NCI-H1436 treated with DMSO at 0.1 percent for 48 hours (cell line): ENCODE measurements at places on chromosomes 11 and 22.

DNA sequence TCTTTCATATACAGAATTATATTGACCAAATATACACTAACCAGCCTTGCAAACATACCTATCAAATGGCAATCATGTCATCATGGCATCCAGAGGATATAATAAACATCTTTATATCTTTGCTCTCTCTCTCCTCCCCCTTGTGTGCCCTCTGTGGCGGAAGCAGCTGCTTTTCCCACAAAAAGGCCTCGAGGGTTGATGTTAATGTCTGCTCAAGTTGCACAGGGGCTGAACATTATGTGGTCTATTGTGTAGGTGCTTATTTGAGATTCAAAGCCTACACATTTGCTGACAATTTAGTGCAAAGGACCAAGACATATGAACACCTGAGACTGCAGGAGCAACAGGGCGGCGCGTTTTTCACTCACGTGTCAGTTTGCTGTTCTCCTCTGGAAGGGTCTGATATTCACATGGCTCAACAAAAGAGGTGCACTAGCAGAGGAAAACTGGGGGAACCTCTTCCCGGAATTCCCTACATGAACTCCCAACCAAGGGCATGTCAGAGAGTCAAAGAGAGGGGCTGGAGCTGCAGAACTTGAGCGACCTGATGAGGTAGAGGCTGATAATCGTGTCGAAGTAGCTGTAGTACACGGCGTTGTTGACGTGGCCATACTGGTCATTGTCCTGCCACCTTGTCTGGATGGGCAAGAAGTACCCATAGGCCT lies 138.8 kb downstream of the RCN1 start:
- peak; percentile 60 for DNase-seq

DNA sequence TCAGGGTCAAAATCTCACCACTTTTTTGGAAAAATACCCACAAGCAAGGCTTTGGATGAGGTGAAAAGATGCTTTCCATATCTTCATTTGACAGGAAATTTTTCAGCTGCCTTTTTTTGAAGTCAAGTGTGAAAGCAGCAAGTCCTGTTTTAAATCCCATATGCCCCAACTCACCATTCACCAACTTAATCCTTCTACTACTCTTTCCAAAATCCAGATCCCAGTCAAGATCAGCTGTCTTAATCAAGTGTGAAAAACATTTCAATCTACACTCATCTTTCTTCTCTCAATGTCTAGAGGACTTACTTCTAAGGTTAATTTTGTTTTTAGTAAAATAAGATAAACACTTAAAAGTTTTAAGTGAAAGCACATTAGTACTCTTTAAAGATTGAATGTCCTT lies 128.4 kb upstream of the CEP126 start:
- DNase-seq: no peak

- DNase-seq: no peak
Measured at GRCh38 chr22:41254230-41254629, 13.5 kb upstream of the CHADL start.

GRCh38 chr11:32379719-32380118 lies 55.6 kb downstream of the WT1 start:
- DNase-seq: no peak

GRCh38 chr11:78318321-78319114 lies 99.1 kb downstream of the GAB2 start:
- DNase-seq: no peak

- no peak for DNase-seq
Measured at GRCh38 chr11:125980436-125980835, 34.6 kb downstream of the VSIG10L2 start.

DNA sequence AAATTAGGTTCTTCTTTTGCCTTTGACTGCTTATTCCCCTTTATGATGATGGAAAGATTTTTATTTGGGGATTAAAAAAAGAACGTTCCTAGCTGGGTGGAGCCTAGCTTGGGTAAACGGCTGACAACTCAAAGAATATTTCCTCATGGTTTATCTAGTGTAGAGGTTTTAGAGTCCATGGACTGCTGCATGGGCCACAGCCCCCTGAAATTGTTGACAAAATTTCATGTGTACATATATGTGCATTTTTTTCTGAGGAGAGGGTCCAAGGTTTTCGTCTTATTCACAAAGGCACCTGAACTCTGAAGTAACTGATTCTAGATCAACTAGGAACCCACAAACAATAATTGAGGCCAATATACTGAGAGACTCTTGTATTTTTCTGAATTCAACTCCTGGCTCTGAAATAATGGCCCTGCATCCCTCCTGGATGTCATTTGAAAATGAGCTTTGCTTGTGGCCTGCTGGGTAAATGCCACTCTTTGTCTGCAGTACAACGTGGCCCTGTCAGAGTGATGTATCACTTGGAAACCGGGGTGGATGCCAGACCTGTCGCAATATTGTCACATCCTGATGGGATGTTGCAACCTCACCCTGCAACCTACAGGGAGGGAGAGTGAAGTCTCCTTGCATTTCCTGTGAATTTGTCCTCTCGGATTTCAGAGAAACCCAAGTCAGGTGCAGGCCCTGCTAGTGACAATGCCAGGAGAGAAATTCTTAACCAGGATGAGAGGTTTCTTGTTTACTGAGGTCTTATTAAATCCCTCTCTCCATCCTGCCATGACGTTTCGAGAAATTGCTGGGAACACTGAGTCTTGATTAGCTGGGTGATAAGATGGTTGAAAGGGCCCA lies 33.8 kb downstream of the EHF start:
- DNase-seq: no peak

DNA sequence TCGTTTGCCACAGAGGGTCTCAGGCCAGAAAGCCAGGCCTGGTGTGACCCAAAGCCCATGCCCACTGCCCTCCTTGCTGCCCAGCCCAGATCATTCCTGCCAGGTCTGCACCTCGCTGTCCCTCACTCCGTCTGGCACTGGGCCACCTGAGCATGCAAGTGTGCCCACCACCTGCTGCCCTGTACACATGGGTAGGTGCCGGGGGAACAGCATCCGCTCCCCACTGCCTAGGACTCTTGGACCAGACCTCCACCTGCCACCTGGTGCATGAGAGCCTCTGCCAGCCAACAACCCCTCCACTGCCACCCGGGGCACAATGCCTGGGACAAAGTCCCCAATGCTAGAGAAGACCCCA lies 12.5 kb downstream of the MGAT3 start:
- DNase-seq: no peak
